ENCODE measurements at places on chromosomes 4 and X.

GRCh38 chr4:1776521-1777161, 16.5 kb upstream of the FGFR3 start:
- DNase-seq: no peak

DNA sequence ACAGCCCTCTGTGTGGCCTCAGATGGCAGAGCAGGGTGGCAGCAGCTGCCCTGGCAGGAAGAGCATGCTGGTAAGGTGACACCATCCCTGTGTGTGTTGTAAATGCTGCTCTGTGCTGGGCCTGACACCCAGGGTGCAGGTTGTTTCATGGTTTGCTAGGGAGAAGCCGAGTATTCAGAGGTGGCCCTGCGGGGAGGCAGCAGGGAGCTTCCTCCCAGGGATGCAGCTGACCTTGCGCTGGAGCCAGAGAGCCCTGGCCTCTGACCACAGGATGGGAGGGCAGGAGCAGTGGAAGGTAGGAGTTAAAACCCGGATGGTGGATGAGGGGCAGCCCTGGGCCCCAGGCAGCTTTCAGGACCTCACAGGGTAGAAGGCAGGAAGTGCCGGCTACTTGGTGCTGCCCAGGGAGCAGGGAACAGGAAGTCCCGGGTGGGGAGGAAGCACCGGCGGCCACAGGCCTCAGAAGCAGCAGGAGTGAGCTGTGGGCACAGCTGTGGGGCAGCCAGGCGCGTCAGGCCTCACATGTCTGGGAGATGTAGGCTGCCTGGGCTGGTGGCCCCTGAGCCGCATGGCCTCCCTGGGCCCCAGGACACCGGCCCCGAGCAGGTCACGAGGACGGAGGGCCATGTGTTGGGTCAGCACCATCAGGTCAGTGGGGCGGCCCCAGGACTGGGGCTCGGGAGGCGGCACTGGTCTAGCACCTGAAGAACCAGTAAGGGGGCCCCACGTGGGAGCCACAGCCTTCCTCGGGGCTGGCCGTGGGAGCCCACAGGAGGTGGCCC, 19.1 kb downstream of the SH3BP2 start:
- no peak for DNase-seq

DNA sequence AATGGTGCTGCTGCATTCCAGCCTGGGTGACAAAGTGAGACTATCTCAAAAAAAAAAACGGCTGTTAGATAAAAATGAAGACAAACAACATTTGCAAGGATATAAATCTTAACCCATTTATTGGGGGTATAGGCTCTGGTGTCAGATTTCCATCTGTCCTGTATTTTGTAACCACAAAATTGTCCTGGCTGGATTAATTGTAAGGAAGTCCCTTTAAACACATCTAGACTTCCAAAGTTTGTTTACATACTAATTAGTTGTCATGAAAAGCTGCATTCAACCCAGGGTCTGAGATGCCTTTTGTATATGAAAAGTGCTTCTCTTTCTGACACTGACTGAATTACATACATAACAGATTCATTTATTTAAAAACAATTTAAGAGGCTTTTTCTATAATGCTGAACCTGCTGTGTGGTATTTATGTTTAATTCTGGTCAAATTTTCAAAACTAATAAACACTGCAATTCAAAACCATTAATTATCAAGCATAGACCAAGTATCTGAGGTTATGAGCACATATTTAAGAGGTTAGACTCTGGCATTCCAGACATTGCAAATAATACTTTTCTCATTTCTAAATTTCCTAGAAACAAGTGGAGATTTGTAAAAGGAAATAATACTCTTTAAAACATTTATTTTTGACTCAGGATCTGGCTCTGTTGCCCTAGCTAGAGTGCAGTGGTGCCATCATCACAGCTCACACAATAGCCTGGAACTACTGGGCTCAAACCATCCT, 17.5 kb upstream of the UGDH start:
- DNase-seq: no peak

DNA sequence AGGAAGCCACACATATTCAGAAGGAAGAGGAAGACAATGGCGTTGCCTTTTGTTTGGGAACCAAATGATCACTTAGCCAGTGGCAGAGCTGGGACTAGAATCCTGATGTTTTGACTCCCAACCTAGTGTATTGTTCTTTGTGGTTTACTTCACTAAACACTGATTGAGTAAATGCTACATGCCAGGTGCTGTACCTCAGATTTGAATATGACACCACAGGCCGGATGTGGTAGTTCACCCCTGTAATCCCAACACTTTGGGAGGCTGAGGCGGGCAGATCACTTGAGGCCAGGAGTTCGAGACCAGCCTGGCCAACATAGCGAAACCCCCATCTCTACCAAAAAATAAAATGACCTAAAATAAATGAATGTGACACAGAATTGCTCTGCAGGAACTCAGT, 8.4 kb downstream of the NDUFA1 start:
- no peak for DNase-seq

DNA sequence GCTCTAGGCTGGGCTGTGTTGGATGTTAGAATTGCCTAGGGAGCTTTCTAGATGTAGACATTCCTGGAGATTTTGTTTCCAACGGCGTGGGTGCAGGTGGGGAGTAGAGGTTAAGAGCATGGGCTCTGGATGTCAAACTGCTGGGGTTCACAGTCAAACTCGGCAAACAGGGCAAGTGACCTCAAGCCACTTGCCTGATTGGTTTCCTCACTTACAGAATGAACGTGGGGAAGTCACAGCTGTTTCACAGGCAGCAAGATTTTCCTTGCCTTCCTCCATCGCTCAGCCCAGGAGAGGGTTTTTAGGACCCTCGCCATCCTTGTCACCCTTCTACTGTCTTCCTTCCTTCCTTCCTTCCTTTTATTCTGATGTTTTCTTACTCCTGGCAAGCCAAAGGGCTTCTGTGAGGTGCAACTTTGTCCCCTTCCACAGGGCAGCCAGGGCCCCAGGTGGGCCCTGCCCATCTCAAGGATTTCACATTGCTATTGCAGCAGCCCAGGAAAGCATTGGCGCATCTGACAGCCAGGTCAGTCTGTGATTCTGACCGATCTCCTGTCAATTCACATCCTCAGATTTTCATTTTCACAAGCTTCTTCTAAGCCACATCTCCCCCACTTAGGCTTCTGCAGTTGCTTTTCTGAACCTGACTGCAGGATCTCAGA, 7.0 kb downstream of the RTL5 start:
- DNase-seq: no peak

GRCh38 chr4:56619160-56619559, 61.9 kb downstream of the HOPX start:
- DNase-seq: no peak

GRCh38 chr4:165761963-165762362, 111.1 kb upstream of the TLL1 start:
- no peak for DNase-seq

DNA sequence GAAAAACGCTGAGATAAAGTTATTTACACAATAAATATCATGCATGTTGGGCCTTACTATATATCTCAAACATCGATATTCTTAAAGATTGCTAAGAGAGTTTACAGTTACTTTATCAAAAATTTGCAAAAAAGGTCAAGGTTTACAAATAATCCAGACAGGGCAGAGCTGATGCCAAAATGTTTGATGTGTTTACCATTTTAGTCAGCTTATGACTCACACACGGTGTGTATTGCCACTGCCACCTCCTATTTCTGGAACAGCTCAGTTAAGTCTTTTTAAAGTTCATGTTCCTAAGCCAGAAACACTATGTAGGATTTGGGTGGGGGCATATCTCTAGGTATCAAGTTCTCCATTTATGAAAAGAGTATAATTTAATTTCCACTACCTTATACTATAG, 580.6 kb downstream of the INPP4B start:
- DNase-seq: no peak

DNA sequence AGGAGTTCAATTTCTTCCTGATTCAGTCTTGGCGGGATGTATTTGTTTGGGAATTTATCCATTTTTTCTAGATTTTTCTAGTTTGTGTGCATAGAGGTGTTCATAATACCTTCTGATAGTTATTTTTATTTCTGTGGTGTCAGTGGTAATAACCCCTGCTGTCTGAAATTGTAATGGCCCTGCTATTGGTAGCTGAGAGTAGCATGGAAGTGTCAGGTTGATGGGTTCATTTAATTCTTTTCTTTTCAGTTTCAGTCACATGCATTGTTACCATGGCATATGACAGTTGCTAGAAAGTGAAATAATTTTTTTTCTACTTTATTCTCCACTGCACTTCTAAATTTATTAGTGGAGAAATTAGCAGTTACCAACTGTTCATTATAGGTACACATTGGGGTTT, 20.7 kb downstream of the AR start:
- no peak for DNase-seq

DNA sequence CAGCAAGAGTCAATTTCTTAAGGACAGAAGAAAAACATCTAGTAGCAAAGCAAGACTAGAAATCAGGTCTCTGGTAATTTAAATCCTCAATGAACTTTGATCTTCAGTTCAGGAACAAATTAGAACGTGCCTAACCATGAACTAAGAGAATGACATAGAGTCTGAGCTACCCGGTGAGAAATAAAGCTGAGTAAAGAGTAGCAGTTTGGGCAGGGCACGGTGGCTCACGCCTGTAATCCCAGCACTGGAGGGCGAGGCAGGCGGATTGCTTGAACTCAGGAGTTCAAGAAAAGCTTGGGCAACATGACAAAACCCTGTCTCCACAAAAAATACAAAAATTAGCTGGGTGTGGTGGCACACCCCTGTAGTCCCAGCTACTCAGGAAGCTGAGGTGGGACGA, 37.7 kb downstream of the ACE2 start:
- DNase-seq: no peak

DNA sequence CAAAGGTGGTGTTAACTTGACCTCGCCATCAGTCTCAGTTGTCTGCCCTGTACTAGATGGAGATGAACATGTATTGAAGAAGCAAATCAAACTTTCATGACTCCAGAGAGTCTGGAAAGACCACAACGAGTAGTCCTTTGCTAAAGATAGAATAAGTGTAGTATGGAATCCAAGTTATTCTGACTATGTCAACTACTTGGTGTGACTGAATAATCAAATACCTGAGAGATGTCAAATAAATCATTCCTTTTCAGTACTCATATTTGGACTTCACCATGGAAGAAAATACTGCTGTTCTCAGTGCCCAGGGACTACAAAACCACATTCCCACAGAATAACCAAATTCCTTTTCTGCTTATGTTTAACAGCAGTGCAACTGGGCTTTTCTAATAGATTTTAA, 161.2 kb upstream of the SPRY1 start:
- DNase-seq: no peak

- DNase-seq: no peak
Measured at GRCh38 chrX:100647095-100647494, 3.1 kb downstream of the SRPX2 start.

DNA sequence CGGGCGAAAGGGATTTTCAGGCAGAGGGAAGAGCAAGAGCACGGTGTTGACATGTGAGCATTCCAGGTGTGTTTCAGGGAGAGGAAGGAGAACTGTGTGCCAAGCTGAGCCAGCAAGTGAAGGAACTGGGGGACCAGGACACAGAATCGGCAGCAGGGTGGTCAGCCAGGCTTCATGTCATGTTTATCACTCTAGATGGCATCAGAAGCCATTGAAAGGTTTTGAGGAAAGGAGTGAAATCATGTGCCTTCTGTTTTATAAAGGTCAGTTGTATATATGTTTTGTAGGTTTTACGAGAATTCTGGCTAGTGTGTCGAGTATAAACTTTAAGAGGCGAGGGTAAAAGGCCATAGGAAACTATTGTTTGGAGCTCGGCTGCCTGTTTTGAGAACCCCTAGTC, 682.3 kb downstream of the TRIML1 start:
- no peak for DNase-seq

DNA sequence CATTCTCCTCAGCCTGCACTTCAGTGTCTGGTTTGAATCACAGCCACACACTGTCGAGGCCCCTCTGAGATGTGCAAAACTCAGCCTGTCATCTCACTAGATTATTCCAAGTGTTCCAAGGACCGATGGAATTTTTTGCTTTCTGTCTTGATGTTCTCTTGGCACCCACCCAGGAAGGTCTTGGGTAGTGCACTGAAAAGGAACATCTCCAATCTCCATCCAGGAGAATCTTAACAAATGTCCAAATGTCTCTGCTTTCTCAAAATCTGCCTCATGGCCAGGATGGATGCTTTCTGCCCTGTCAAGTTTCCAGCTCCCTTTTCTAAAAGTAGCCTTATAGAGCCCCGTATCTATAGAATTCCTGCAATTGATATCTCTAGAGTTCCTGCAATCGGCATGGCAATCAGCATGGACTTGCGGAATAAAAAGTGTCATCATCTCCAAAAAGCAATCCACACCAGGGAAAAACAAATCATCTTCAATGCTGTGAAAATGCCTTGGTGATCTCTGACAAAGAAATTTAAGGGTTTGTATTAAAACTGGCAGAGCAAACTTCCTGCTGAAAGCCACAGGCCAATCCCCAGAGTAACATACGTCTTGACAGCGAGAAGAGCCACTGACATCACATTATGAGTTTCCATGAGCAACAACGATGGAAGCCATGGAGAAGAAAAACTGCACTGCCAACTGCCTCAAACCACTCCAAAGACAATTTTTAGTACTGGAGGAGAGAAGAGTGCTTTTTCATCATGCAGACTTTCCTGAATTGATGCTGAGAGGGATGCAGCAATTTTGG, 215.3 kb upstream of the FAM9B start:
- no peak for DNase-seq

DNA sequence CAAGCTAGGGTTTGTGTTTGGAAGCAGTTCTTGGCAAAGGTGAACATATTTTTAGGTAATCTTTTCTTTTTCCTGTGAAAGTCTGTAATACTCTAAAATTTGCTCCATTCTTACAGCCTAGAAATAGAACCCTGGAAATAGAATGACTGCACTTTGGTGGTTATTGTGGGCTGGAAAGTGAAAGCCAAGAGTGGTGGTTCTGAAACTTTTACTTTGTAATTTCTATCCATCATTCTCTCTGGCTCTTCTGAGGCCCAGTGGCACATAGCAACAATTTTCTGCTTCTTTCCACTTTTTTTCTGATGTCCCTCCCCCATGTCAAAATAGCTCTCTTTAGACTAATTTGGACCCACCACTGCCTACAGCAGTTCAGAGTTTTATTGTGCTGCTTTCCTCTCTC, 300.4 kb upstream of the RPS6KA3 start:
- no peak for DNase-seq

DNA sequence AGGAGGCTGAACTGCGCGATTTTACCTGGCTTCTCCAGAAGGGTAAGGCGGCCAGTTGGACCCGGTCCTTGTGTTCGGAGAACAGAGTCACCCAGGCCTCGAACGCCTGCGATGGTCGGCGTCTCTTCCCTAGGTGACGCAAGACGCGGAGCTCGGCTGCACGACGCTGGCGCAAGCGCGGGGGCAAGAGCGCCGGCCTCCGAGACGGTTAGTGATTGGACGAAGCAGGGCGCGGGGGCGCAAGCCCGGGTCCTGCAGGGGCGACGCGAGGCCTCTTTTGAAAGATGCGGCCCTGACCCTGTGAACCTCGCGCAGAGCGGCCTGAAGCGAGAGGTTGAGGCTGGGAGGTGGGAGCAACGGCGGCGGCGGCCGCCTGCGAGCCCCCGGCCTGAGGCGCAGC, 428 bp downstream of the ADAD1 start:
- DNase-seq: no peak

DNA sequence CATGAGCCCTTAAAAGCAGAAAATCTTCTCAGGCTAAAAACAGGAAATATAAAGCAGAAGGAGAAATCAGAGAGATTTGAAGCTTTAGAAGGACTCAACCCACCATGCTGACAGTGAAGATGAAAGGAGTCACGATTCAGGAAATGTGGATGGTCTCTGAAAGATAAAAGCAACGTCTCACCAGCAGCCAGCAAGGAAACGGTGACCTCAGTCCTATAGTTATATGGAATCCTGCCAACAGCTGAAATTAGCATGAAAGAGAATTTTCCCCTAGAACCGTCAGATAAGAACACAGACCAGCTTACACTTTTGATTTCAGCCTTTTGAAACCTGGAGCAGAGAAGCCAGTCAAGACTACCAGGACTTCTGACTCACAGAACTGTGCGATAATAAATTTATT, 715.7 kb upstream of the HTR2C start:
- DNase-seq: no peak
